ENCODE measurements at places on chromosomes 3 and 15. TPM values are rescaled to one million over a fixed set of nuclear protein-coding genes. Genes with fewer than 3 reads are reported as not detected.

GRCh38 chr15:37794947-37795346 lies 139.5 kb upstream of the TMCO5A start:
- DNase-seq = no peak

DNA sequence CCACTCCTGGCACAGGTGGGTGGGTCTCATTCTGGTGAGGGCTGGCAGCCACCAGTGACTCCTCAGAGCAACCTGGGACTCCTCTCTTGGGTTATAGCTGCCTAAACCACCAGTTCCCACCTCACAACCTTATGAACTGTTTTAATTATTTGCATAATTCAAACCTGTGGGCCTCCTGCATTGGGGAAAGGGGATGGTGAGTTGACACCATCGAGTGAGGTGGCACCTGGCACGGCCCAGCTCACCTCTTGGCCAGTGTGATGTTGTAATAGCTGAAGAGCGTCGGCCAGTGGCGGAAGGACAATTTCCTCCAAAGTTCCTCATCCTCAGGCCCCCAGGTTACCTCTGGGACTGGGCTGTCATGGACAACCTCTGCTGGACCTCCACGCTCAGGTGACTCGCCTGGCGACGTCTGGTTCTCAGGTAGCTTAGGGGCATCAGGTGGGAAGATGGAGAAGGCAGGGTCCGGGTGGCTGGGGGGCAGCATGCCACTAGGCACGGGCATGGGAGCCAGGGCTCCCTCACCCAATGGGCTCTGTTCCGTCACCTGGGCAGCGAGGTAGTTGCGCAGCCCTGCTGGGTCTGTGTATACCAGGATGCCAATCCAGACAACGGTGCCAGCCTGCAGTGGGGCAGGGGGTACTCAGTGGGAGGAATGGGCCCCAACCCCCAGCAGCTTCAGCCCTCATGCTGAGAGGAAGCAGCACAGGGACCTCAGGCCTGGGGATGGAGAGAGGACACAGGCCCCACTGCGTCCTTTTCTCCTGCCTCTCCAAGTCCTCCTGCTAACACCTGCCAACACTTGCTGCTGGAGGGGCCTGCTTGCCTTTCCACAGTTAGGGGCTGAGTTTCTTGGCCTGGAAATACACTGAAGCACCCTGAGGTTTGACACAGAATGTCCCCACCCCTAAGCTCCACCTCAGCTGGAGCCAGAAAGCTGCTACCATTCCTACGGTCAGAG lies 38.5 kb downstream of the PTPN23 start:
- DNase-seq = no peak

- DNase-seq = no peak
These were observed 2.9 kb downstream of the ADPRH start for GRCh38 chr3:119582178-119582577.

GRCh38 chr3:101544161-101544850 lies 17.4 kb upstream of the TRMT10C start:
- no peak for DNase-seq

GRCh38 chr15:67807836-67808235 lies 17.5 kb upstream of the SKOR1 start:
- no peak for DNase-seq

DNA sequence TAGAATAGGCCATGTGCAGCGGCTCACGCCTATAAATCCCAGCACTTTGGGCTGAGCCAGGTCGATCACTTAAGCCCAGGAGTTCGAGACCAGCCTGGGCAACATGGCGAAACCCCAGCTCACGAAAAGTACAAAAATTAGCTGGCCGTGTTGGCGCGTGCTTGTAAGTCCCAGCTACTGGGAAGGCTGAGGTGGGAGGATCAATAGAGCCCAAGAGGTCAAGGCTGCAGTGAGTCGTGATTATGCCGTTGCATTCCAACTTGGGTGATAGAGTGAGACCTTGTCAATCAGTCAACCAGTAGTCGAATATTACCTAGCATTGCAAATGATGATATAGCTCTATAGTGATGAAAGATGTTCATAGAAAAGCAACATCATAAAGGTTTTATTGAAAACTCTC lies 51.9 kb downstream of the USP8 start:
- no peak for DNase-seq

DNA sequence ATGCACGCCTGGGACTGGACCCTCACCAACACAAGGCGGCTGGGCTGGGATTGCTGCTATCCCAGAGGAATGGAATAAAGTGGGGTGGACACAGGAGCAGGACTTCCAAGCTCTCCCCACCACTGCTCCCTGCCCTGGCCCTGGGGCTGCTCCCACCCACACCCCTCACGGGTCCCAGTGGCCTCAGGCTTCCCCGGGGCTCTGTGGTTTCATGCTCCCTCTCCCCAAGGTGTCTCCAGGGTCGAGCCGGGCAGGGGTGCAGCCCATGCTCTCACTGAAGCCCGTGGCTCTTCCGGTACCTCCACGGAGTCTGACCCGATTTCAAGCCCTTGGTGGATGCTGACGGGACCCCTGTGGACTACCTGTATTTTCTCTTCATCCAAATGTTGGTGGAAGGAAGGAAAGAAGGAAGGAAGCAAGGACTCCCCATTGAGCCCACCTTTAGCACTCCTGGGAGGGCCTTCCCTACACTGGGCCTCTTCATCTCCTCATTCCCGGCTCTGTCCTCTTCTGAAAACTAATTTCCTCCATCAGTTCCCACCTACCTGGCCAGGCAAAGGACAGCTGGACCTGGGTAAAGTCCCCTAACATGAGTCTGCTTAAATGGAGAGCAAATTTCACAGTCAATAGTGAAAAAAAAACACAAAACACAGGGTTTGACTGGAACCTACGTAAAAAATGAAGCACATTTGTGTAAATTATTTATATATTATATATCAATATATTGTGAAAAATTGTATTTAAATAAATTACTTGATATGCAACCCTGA lies 44.0 kb upstream of the PCSK6 start:
- no peak for DNase-seq

DNA sequence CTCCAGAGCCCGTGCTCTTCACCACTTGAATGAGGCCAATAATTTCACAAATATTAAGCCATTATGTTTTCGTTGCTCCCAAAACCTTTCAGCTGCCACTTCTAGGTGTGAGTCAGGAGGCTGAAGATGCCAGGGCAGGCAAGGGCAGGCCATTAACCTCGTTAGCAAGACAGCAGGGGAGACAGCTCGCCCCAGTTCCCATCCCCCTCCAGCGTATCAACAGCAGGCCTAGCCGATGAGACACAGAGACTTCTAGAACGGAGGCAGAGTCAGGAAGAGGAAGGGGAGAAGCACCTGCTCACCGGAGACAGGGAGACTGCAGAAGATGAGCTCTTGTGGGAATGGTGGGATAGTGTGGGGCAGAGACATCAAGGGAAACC lies 28.0 kb upstream of the PLA2G4E start:
- DNase-seq = no peak

NSUN3 gene
- 13.5 TPM for total RNA-seq

SUCNR1 gene
- 0.04 TPM for total RNA-seq

CFAP100 gene
- total RNA-seq = not detected

CPNE9 gene
- not detected for total RNA-seq

SELENOS gene
- 27.3 TPM for total RNA-seq

IL20RB gene
- total RNA-seq = 2.0 TPM

Measured in activated naive CD8-positive, alpha-beta T cell treated with anti-CD3 and anti-CD28 coated beads for 36 hours (primary cell).